ENCODE measurements at places on chromosomes 12 and 14.

DNA sequence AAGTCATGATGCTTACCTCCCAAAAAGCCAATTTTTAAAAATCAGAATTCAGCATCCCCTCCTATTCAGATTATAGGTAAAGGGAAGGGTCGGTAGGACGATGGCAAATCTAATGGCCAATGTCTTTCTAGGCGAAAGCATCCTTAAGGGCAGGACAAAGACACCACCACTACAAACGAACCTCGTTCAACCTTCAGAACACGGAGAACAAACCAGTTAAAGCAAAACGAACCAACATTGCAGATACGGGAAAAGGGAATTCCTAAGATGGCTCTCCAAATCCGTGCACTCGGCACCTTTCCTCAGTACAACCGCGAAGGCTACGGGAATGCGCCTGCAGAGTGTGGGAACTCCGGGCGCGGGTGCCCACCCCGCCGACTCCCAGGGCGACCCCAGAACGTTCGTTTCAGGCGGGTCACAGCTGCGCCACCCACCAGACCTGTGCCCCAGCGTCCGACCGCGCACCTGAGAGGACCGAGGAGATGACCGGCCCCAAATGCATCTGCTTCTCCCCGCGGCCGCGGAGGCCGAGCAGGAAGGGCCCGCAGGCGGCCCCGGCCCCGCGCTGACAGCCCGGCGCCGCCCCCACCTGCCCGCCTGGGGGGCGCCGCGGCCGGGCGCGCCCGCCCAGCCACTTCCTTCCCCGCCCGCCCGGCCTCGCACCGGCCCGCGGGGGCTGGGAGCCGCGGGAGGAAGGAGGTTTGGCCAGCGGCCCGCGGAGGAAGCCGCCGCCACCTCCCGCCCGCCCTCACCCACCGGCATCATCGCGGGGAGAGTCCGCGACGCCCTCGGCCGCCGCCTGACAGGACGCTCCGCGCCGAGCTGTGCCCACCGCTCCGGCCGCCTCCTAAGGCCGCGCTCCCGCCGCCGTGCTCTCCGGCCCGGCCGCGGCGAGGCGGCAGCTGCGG lies 578 bp downstream of the PPP1R13B start:
- DNase-seq = peak; percentile 38

DNA sequence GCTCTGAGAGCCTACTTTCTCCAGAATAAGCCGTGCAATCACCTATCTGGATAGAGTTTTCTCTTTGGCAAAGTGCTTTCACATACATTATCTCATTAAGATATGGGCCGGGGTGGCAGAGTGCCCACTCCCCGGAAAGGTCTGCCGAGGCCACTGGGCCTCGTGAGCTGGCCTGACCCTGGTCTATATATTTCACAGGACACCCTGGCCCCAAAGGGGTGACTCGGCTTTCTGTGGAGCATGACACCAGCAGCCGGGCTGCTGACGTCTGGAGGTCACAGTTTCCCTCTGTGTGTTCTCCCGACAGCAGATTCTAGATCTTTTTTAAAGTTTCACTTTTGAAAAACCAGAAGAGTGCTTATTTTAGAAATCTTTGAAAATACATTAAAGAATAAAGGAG lies 27.9 kb upstream of the ATP2A2 start:
- DNase-seq = no peak

- DNase-seq = no peak
These were observed 70.4 kb downstream of the NCOR2 start for GRCh38 chr12:124497039-124497438.

DNA sequence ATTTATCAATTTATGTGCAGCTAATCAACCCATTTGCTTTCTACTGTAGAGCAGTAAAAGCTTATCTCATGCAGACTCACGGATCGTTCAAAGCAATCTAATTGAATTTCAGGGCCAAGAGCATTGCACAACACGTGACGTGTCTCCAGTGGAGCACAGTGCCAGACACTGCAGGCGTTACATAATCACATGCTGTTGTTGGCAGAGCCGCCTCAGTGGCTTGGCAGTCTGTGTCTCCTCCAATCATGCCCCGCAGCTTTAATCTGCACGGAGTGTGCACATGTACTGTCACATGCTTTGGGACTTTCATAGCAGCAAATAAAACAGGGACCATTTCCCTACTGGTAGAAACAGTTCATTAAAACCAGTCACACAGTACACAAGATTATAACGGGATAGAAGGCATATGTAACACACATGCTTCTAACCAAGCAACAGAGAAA lies 309.3 kb downstream of the ITPR2 start:
- DNase-seq = no peak

- no peak for DNase-seq
These were observed 2.0 kb downstream of the ANO6 start for GRCh38 chr12:45217846-45218245.

DNA sequence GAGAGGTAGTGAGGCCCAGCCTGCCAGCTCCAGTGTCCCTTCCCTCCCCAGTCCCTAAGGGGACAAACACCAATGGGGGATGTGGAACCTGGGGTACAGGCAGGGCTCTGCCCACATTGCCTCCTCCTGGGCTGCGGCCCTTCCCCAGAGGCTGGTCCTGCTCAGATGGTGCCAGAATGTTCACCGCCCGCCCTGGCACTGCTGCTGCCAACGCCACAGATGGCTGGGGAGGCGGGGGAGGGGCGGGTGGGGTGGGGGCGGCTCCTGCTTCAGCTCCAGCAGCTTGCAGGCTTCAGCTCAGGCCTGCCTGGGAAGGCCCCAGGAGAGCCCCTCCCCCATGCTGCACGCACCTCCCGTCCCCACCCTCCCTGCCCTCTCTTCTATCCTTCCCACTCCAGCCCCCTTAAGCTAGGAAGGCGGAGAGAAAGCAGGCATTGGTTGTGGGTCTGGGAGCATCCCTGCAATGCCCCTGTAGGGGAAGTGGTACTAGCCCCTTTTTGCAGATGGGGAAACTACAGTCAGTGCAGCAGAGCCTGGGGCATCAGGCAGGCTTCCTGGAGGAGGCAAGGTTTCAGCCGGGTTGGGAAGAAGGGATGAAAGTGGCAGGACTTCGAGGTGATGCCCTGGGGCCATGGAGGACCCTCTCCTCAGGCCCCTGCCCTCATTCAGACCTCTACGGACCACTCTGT lies 2.0 kb upstream of the BEGAIN start:
- DNase-seq = no peak

All from activated CD4-positive, alpha-beta memory T cell treated with anti-CD3 and anti-CD28 coated beads for 36 hours (primary cell).